ENCODE measurements at places on chromosomes 7 and 10.

GRCh38 chr10:86798611-86799010 is 42.2 kb downstream of the BMPR1A start:
- no peak for DNase-seq

- DNase-seq = no peak
These were observed 388.5 kb downstream of the DPP6 start for GRCh38 chr7:154440651-154441050.

DNA sequence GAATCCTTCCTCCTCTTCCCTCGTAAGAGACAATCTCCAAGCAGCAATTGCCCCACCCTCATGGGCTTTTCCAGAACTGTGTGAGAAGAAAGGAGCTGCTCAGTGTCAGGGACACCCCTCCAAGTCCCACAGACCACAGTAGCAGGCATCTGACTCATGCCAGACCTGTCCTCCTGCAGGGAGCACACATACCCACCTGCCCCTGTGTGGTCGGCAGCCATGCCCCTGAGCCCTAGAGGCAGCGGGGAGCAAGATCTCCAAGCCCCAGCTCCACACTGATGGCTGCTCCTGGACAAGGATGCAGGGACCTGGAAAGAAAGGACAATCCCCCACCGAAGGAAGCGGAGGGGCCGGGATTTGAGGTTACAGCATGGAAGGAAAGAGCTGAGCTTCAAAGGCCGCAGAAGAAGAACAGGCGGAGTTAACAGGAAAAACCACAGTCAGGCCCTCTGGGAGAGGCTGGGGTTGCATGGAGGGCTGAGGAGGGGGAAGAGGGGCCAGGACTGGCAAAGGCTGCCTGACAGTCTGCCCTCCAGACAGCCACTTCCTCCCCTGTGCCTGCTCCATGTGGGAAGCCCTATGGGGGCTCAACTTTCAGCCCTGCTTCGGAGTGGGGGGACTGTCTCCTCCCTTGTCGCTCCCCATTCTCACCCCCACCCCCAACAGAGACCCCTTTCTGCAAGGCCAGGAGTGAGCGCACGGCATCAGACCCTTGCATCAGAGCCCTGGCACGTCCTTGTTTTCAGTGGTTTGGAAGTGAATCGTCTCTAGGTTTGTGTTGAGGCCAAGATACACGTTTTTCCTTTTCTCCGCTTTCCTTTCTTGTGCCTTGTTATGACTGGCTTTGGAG is 46.8 kb downstream of the ASB13 start:
- peak; percentile 31 for DNase-seq

GRCh38 chr10:73785721-73786511 is 510 bp downstream of the ZSWIM8 start:
- DNase-seq = peak; percentile 67

- no peak for DNase-seq
These were observed 121.2 kb upstream of the FOXP2 start for GRCh38 chr7:114293289-114294012.

GRCh38 chr10:118912961-118913600 is 116.4 kb upstream of the NANOS1 start:
- DNase-seq = no peak

DNA sequence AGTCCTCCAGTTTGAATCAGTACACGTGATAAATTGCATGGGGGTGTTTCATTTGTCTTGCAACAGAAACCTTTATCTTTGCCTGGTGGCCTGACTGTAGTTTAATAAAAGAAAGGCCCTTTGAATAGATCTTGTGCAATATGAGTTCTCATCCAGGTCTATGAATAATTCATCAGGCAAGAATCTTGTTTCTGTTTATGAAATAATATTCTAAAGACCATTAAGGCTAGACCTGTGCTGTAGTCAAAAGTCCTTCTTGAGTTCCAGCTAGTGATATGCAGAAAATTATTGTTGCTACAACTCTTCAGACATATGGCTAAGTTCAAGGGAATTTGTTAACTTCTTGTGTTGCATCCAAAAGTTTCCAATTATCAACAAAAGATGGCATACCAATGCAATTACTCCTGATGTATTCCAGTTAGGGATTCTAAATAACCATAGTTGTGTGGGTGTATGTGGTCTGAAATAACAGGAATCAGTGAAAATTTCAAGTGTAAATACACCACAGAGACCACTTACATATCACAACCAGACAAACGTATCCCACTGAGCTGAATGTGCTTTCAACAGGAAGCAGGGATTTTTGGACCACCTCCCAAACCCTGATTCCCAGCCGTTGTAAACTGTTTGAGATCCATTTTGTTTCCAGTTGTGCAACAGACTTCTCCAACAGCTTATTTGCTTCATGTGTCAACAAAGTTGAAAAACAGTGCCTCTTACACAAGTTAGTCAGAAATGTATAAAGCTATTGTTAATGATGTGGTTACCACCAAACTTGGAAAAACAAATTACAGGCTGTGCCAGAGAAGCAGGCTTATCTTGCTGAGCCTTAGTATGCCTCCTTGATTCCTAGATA is 54.7 kb upstream of the BICC1 start:
- DNase-seq = peak; percentile 68

- DNase-seq = peak; percentile 30
These were observed 68.0 kb downstream of the GBF1 start for GRCh38 chr10:102313221-102313896.

DNA sequence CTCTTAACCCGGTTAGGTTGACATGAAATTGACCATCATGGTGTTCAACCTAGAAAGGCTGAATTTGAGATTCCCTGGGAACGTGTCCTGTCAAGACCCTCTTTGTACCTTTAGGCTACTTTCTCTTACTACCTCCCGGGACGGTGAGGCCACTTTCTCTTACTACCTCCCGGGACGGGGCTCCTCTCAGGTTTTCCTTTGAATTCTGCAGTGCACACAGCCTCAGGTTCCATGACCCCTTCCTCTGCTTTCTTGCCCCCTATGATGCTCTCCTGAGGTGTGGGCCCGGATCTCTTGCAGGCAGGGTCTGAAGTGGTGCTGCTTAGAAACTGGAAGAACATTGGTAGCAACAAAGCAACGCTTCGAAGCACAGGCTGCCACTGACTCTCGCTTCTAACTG is 155.3 kb downstream of the CAMK1D start:
- no peak for DNase-seq

DNA sequence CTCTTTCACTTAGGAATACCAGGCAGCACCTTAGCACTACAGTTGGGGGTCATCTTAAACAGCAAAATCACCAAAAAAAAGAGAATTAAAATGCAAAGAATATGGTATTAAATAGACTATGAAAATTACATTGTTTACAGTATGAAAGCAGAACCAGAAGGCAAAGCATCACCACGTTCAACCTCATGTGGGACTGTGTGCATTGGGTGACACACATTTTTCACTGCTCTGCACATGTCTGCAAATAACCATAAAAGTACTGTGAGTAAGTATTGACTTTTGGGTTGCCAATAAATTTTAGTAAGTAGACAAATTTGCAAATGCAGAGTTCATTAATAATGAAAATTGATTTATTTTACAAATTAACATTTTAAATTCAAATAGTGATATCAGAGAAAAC is 232.1 kb upstream of the ZWINT start:
- DNase-seq = no peak

GRCh38 chr10:9166770-9167169 is 1112.3 kb downstream of the GATA3 start:
- no peak for DNase-seq

- DNase-seq = no peak
These were observed 164.1 kb upstream of the HPS1 start for GRCh38 chr10:98610836-98611235.

GRCh38 chr7:157210682-157211081 is 72.0 kb downstream of the UBE3C start:
- DNase-seq = no peak

- peak; percentile 42 for DNase-seq
These were observed 39.0 kb downstream of the STK17A start for GRCh38 chr7:43621729-43622448.

- no peak for DNase-seq
These were observed 28.0 kb downstream of the RHOBTB1 start for GRCh38 chr10:60916025-60916424.

DNA sequence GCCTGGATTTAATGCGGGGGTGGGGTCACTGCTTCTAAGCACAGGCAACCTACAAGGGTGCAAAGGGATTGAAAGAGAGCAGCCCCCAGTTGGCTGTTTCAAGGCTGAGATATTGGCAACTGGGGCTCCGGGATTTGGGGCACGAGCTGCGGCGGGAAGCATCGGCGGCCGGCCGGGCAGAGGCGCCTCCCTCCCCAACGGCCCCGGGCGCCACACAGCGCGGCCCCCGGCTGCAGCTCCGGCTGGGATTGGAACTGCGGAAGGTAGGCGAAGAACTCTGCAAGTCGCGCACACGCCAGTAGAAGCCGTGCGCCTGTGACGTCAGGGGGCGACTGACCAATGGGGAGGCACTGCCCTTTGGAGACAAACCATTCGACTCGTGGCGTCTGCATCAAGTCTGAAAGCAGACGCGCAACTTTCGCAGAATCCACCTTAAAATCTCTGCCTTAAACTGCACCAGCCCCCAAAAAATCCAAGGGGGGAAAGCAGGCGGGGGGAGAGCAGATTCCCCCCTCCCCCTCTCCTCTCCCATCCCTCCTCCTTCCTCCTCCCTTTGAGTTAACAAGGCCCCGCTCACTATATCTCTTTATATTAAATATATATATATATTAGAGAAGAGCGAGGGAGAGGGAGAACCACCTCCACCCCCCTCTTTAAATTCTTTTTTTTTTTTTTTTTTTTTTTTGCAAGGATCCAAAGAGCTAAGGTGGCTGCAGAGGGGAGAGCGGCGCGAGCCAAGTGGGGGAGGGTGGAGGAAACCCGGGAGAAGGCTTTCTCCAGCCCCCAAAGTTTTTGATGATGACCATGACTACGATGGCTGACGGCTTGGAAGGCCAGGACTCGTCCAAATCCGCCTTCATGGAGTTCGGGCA is at the start of gene DLX6:
Gene DLX6, plus strand, starts transcription at position 371 of the 872 bp plus-strand sequence. Its CDS starts 425 bp downstream, at position 796.
- DNase-seq = no peak

DNA sequence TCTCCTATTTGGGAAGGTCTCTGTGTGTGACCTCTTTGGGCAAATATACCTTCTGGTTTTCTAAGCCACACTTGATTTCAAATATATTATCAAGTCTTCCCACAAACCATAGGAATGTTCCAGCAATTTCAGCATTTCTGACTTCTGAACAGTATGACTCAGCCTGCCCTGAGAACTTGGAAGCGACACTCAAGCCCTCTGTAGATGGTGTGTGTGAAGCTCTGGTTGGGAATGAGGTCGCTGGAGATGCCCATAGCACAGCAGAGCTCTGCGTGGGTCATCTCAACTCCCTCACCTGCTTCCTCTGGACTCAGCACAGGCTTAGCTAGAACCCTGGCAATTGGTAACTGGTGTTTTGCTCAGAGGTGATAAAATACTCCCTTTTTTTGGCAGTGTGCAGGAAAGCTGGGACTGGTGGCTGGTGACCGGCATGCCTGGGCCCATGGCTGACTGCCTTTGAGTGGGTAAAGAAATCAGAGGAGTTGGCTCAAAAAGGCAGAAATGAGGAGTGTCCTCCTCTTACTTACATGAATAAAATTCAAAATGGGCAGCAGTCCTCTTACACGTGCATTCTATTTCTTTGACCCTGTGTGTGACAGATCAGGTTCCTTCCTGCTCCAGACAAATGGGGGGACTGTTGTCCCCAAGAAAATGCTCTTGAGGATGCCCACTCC is 87.5 kb upstream of the NRP1 start:
- DNase-seq = peak; percentile 87

DNA sequence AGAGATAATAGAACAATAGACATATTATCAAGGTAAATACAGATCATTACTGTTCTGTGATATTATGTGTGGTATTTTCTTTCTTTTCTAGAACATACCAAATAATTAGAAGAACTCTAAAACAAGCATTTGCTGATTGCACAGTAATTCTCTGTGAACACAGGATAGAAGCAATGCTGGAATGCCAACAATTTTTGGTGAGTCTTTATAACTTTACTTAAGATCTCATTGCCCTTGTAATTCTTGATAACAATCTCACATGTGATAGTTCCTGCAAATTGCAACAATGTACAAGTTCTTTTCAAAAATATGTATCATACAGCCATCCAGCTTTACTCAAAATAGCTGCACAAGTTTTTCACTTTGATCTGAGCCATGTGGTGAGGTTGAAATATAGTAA is 185.5 kb downstream of the CFTR start:
- DNase-seq = no peak

GRCh38 chr10:782751-783648 is 93.5 kb upstream of the DIP2C start:
- peak; percentile 3 for DNase-seq

DNA sequence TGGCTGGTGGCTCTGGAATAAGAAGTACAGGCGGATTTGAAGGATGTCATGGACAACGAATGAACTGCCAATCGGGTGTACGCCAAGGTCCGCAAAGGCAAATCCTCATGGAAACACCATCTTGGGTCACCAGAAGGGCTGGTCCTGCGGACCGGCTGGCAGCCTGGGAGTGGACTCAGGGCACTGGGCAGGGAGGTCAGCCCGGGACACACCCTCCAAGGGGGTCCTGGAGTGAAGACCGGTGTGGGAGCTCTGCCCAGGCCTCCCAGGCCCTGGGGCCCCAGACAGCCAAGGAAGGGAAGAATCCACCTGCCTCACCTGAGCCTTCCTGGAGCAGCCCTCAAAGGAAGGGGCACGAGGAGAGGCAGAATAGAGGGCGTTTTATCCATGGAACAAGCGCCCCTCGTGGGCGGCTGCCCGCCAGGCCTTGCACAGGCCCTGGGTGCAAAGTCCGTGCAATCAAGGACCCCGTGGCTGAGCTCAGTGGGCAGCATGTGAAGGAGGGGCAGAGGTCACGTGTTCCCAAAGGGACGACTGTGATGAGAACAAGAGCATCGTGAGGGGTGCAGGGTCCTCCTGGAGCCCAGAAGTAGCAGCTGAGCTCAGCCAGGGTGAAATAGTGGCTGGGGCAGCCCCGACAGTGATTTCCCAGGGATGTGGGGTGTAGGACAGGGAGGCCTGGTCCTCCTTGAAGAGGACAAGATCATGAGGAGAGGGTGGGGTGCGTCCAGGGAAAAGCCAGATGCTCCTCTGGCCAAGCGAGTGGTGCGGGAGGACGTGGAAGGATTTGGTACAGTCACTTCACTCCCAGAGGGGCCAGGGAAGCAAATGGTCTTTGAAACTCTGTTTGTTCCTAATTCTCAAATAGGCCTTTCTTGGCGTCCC is 105.2 kb downstream of the TCERG1L start:
- DNase-seq = no peak

GRCh38 chr7:42237811-42238541 is 967 bp upstream of the GLI3 start:
- DNase-seq = peak; percentile 81

GRCh38 chr7:51021906-51022570 is 239.3 kb upstream of the GRB10 start:
- DNase-seq = no peak

GRCh38 chr7:23680414-23681405 is 711 bp downstream of the FAM221A start:
- DNase-seq = peak; percentile 26

GRCh38 chr7:45089341-45089891 is 647 bp upstream of the NACAD start:
- peak; percentile 74 for DNase-seq

Measured in GM03348 (cell line).